Activated CD4-positive, alpha-beta T cell treated with anti-CD3 and anti-CD28 coated beads, Interleukin-2, amount 10 ng/mL, durations not matched to agents 24 days and 14 days (primary cell): ENCODE measurements at places on chromosomes 7 and 10. TPM values are rescaled to one million over a fixed set of nuclear protein-coding genes. Genes with fewer than 3 reads are reported as not detected.

DNA sequence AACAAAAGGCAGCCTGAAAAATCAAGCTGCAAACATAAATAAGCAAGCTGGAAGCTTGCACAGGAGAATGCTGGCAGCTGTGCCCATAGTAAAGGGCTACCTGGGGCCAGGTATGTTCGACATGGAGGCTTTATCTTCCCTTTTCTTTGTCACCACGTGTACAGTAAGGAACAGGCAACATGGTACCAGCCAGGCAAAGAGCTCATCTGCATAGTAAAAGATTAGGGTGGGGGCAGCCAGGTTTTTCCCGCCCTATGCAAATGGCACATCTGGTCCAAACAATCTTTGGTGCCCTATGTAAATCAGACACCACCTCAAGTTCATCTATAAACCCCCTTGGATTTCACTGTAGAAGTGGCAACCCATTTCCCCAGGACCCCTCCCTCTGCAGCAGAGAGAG, 625.1 kb downstream of the TYW1 start:
- DNase-seq, result no peak

- DNase-seq, result no peak
Measured at GRCh38 chr10:129023082-129023481, 444.0 kb upstream of the MGMT start.

GRCh38 chr10:14439451-14440259, 108.9 kb upstream of the FRMD4A start:
- no peak for DNase-seq

Gene PIK3CG
- 28.1 and 29.2 TPM in 2 replicates for total RNA-seq

DNA sequence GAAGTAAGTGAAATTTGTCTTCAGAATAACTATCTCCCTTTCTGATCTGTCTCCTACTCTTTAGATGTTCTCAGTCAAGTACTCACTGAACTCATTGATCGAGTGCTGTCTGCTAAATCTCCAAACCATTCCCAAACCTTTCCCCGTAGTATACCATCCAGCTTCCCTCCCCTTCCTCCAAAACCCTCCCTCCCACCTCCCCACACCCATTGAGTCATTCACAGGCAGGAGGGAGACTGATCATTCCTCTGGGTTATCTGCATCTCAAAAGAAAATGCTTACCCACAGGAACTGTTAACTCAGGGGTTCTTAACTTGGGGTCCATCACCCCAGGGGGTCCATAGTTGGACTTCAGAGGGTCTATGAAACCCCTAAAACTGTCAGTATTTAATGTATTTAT, 37.4 kb downstream of the GOT1 start:
- DNase-seq, result no peak

DNA sequence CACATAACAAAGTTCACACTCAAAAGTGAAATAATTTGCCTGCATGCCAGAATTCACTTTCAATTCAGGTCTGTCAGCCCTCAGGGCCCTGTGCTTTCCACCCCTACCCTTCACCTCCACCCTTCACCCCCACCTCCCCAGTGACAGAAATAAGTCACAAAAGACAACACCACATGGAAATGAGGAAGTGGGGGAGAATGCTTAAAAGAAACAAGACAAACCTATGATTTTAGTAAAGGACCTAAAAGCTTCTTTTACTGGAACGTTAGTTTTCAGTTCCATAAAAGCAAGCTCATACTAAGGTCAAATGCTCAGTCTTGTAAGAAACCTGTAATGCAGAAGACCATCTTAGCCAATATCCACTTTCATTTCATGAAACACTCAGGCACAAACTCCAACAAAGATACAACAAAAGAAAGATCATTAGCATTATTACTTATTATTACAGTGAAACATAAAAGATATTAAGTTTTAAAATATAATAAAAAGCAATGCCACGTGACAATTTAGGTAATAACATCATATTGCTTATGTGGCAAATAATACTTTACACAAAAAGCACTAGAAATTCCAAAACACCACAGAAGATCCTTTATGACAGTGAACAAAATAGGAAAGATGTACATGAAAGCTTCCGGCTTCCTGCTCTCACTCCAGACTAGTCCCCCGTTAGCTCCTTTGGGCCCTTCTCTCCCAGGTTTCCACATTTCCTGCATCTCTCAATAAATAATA, 112.1 kb downstream of the LMBR1 start:
- DNase-seq, result peak; percentile 73

GRCh38 chr7:131074043-131074442, 253.6 kb upstream of the MKLN1 start:
- DNase-seq, result no peak

Gene MOGAT3
- not detected in 2 replicates for total RNA-seq

- DNase-seq, result no peak
Measured at GRCh38 chr10:78864761-78865537, 203.8 kb upstream of the ZMIZ1 start.

Gene TMEM196
- not detected in 2 replicates for total RNA-seq

DNA sequence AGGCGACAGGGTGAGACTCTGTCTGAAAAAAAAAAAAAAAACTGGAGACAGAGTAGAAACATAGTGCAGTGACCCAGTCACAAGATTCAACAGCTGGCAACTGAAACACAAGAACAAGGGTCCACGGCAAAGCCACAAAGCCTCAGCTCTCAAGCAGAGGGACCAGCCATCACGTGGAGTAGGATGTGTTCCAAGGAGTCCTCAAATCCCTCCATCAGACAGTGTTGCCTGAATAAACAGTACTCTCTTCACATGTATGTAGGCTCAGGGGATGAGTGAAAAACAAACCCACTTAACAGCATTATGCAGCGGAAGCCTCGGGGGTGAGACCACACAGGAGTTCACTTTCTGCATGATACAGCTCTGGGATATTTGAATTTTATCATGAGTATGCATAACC, 62.0 kb downstream of the SLIT1 start:
- DNase-seq, result no peak

GRCh38 chr7:97022491-97023306, 1.9 kb downstream of the DLX5 start:
- no peak for DNase-seq

Gene DNA2
- total RNA-seq, result 58.0 and 59.1 TPM in 2 replicates

Gene CCNY
- total RNA-seq, result 52.9 and 58.8 TPM in 2 replicates

Gene OR6B1
- total RNA-seq, result not detected in 2 replicates

DNA sequence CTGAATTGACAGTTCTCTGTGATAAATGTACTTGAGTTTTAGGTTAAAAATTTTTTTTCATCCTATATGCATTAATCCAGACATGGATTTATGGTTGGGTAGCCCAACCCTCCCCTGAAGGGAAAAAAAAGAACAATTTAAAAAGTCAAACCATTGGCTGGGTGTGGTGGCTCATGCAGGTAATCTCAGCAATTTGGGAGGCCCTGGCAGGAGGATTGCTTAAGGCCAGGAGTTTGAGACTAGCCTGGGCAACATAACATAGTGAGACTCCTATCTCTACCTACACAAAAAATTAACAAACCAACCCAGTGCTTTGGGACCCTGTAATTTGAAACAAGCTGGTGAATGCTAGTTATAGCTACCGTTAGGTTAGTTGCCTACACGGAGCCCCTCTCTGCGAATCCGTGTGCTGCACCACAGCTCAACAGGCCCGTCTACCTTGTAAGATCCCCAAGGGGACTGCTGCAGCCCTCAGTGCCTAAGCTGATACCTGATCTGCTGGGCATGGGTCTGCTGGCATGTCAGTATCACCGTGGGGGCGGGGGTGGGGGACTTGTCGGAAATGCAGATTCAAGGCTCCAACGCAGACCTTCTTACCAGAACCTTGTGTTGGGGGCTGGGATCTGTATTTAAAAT, 32.8 kb downstream of the TSPAN14 start:
- no peak for DNase-seq

DNA sequence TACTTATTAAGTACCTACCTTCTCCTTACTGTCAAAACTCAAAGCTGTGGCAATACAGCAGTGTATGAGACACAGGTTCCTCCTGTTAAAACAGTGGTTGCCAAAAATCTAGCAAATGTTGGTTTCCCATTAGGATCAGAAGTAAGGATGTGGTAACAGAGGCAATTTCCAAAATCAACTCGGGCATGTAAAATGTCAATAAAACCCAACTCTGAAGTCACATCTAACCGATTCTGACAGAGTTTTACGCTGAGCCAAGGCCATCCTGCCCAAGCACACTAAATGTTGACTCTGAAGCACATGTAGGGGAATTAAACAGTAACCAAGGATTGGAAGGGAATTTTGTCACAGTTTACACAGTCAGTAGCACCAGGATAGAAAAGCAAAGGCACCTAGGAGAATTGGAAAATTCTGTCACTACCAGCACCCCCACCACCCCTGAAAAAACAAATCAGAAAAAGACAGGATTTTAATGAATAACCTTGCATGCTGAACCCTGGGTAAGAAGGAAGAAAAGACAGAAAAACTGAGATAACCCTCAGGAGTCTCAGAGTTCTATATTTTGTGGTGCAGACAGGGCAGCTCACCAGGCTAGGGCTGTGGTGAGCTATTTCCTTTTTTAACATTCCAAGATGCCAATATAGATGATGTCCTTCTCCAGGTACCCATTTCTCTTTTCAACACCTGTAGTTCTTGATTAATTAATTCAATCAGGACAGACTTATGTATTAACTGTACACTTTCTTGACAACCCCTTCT, 119.5 kb downstream of the DOCK4 start:
- no peak for DNase-seq

GRCh38 chr7:139674752-139675126, 103.1 kb downstream of the HIPK2 start:
- DNase-seq, result no peak

Gene SYNPO2L
- total RNA-seq, result 0.05 TPM in 1 of 2 replicates, not detected in the other

GRCh38 chr10:133030781-133031180, 56.9 kb upstream of the ADGRA1 start:
- no peak for DNase-seq

- no peak for DNase-seq
Measured at GRCh38 chr10:101968940-101969321, 87.0 kb downstream of the ARMH3 start.

Gene ECHS1
- 64.3 and 66.3 TPM in 2 replicates for total RNA-seq

- DNase-seq, result no peak
Measured at GRCh38 chr10:98307916-98308541, 40.0 kb upstream of the LOXL4 start.

DNA sequence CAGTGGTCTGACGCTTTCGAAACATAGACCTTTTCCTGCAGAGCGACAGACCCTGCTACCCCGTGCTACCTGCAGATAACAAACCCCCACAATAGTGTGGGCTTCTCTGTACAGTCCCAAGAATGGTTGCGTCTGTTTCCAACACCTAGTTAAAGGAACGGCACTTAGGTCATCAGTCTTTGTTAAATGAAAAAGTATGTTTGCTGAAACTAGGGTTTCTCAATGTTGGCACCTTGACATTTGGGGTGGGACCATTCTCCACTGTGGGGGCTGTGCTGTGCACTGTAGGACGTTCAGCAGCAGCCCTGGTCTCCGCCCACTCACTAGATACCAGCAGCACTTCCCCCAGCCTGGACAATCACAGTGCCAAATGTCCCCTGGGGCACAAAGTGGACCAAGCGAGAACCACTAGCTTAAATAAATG, 13.7 kb downstream of the TECTB start:
- DNase-seq, result no peak

DNA sequence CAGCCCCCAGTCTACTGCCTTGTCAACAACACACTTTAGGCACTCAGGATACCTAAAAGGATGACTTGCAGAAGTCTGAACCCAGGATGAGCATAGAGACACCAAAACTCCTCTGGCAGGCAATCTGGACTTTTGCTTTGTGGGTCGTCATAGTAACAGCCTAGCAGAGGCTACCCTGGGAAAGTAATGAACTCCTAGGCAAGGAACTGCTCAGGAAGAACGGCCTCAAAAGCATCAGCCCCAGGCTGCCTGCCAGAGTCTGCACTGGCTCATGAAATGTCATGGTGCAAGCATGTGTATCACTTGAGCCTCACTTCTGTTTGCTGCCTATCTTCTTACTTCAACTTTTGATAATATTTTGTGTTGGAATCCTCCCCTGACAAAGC, 715.1 kb downstream of the GRID1 start:
- no peak for DNase-seq

DNA sequence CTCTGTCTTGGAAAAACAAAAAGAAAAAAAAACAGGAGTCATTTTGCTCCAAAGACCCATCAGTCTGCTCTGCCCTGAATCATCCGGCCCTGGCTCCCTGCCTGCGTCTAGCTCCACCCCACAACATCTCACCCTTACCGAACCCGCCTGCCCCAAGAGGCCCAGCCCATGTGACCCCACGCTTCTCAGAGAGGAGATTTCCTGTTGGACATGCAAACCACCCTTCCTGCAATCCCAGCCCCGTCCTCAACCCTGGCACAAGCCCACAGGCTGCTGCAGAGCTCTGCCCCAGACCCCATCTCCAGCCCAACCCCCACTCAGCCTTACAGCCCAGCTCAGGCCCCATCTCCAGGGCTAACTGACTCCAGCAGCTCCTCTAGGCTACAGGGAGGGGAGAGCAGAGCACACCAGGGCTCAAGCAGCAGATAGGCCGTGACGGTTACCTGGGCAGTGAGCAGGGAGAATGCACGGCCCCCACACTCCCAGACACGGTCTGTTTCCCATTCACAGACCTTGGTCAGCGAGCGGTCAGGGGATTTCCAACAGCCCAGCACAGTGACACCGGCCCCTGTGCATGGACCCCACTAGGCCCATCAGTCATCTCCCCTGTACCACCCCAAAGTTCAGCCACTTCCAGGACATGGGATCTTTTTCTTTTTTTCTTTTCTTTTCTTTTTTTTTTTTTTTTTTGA, 69.9 kb upstream of the GTF2I start:
- DNase-seq, result no peak
